H54 (cell line): ENCODE measurements at places on chromosomes 1 and 21.

- no peak for DNase-seq
These were observed 14.0 kb downstream of the AHDC1 start for GRCh38 chr1:27589841-27590426.

DNA sequence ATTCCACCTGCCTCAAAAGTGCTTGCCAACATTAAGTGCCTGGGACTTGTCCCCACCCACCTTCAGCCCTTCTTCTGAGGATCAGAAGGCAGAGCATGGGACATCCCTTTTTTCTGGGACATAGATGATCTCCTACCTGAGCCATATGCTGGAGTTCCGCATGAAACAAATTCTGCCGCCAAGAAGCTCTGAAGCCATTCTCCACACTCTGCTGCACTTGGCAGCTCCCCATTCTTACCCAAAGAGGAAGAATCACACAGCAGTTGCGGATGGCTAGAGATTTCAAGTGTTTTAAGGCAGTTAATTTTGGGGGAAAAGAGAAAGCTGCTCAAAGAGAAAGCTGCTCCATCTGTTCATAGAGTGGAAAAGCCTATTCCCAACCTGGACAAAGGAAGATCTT, 197.3 kb upstream of the COA6 start:
- no peak for DNase-seq

DNA sequence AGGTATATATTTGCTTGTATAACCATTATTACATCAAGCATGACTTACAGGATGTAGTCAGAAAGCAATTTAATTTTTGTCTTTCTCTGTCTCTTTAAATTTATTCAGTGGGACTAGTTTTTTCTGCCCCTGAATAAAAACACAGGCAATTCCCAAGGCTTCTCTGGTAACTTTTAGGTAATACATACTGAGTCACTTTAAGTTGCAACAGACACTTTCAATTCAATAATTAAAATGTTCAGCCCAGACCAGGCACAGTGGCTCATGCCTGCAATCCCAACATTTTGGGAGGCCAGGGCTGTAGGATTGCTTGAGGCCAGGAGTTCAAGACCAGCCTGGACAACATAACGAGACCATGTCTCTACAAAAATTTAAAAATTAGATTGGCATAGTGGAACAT, 12.3 kb downstream of the SLC44A3 start:
- DNase-seq, result no peak

- peak; percentile 52 for DNase-seq
These were observed 1.2 kb downstream of the PABPC4 start for GRCh38 chr1:39575191-39576015.

DNA sequence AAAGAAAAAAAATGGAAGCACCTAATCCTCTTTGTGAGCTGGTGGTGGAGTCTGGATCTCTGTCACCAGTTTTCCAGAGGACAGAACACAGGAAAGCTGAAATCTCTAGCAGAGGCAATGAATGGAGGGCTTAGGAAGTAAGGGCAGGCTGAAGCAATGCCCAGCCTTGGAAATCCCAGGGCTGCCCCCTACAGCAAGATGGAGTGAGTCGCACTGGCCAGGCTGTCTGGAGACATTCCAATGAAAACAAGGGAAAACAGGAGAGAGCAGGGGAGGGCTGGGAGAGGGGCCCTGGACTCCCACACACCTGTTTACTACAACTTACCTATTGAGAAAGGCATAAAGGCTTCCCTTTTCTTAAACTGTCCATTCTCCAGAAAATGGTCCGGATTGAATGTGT, 25.9 kb downstream of the CYP2J2 start:
- no peak for DNase-seq

- DNase-seq, result no peak
These were observed 36.2 kb upstream of the HFM1 start for GRCh38 chr1:91440847-91441246.

DNA sequence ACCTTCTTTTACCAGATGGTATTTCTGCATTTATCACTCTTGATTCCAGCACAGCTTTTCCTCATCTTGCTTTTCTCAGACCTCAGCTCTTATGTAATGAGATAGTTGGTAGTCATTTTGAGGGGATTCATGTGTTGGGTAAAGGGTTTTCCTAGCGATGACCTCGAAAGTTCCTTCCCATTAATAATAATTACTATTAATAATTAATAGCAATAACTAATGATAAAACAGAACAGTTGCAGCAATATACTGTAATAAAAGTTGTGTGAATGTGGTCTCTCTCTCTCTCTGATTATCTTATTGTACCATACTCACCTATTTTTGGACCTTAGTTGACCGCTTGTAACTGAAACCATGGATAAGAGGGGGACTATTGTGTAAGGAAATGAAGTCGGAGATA, 14.2 kb downstream of the CAMTA1 start:
- no peak for DNase-seq

DNA sequence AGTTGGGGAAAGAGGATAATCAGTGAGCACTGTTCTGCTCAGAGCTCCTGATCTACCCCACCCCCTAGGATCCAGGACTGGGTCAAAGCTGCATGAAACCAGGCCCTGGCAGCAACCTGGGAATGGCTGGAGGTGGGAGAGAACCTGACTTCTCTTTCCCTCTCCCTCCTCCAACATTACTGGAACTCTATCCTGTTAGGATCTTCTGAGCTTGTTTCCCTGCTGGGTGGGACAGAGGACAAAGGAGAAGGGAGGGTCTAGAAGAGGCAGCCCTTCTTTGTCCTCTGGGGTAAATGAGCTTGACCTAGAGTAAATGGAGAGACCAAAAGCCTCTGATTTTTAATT, 42.7 kb downstream of the YARS1 start:
- DNase-seq, result no peak

DNA sequence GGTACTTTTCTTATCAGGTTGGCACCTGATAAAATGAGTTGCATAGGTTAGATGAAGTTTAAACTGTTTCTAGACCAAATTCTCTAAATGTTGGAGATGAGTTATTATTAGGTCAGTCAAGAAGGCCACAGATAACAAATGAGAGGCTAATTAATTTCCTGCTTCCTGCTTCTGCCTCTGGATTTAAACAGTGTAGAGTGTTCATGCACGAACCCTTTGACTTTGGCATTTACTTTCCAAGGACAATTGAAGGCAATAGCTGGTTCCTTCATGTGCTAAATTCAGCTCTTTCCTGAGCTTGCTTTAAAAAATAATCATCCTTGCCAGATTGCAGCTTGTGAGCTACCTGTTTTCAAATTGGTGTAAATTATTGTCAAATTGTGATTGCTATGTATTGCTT, 80.6 kb downstream of the RASAL2 start:
- DNase-seq, result no peak

DNA sequence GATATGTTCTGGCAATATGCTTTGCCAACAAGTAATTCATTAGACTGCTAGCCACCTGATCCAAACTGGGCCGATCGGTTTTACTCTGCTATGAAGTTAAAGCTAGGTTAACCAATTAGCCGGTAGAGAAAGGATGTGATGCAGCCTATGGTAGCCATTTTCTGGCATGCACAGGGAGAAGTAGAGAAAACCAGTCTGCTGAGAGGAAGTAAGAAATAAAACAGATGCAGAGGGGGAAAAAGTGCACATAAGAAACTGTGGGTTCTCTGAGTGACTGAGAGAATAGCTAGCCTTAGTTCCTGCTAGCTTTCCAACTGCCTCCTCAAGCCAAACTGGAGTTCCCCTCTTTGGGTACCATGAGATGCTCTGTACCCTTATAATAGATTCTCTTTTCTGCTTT, 52.8 kb downstream of the ARID4B start:
- DNase-seq, result no peak

DNA sequence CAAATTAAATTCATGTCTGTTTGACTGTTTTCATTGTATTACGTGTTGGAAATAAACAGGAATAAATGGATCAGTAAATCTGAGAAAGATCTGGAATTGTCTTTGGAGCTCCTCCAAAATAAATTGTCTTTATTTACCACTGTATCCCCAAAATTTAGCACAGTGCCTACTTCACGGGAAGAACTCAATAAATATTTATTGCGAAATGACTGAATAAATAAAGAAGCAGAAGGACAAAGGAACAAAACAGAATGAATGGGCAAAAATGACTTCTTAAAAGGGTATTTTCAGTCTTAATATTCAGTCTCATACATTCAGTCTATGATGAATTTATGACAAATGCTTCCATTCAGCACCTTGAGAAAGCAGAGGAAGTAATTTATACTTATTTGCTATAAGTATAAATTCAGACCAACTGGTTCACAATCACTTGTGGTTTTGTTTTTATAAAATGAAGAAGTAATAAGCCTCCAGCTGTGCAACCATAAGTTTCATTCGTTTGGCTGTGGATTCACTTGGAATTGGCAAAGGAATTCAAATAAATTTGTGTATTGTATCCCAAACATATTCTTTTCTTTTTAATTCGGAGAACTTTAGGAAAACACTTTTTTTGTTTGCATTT, 19.2 kb upstream of the PRKAA2 start:
- DNase-seq, result no peak

DNA sequence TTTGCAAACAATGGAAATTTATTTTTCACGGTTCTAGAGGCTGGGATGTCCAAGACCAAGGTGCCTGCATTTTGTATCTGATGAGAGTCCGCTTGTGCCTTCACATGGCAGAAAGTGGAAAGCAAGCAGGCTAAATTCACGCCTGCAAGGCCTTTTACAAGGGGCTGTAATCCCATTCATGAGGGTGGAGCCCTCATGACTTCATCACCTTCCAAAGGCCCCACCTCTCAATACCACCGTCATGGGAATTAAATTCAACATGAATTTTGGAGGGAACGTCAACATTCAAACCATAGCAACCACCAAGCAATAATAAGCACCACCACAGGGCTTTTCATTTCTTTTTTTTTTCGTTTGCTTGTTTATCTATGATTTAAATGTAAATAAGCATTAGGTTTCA, 115.3 kb downstream of the C1orf21 start:
- no peak for DNase-seq

DNA sequence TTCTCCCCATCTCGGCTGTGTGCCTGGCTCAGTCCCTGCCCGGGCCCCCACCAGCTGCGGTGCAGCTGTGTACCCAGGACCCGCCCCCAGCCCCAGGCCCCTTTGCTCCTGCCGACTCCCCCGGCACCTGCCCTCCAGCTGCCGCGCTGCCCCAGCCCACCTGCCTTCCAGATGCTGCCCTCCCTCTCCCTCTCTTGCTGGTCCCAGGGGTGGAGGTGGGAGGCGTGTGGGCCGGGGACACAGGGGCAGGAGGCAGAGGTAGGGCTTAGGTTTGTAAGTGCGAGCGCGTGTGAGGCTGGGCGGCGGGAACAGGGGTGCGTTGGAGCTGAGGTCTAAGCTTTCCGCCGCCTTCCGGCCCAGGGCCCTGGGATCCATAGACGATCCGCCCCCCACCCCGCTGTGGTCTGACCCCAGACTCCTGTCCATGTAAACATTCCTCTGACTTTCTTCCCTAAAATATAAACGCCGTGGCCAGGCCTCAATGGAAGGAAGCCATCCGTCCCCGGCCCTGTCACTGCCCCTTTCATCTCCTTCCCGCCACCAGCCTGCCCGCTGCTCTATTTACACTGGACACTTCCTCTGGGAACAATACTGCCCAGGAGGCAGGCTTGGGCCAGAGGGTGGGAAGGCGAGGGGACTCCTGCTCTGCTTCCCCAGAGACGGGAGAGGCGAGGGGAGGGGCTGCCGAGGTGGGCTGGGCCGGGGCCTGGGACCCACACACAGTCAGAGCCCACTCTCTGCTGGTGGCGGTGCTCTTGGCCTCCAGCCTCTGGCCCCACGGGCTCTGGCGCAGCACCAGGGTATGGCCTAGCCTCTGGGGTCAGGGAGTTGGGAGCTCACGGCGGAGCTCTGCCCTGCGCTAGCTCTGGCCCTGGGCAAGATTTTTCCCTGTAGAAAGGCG, 128.3 kb downstream of the CASZ1 start:
- no peak for DNase-seq

GRCh38 chr1:27127419-27127818, 27.5 kb downstream of the SLC9A1 start:
- no peak for DNase-seq

- DNase-seq, result no peak
These were observed 83.2 kb upstream of the HOOK1 start for GRCh38 chr1:59731591-59731990.

DNA sequence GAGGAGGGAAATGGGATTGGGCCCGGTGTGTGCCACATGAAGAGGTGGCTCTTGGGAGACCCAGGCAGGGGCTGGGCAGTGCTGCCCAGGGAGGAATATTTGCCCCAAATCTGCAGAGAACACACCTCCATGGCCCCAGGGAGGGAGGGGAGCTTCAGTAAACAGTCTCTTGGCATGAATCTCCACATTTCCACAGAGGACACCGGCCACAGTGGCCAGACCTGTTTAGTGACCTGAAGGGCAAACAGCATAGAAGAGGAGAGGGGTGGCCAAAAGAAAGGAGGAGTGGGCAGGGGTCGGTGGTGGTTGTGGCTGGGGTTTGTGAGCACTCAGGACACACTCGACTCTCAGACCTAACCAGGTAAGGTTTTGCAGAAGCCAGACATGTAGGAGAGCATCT, 54.0 kb upstream of the IFFO2 start:
- no peak for DNase-seq

GRCh38 chr1:33111965-33112364, 31.0 kb downstream of the AZIN2 start:
- DNase-seq, result no peak

GRCh38 chr1:16144325-16145029, 11.4 kb downstream of the EPHA2 start:
- DNase-seq, result no peak

DNA sequence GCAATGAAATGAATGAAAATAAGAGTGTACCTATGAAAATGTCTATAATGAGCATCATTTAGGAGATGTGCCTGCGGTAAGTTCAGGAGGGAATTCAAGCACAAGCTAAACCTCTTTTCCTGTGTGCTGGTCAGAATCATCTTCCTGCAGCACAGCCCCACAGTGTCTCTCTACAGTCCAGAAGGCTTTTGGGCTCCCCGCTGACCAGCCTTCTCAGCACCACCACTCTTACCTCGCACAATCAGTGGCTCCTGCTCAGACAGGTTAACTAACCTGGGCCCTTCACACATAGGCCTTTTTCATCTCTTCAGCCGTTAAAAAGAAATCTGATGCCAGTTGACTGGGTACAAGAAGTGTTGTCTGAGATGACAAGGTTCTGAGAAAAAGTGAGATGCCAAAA, 57.7 kb downstream of the LRRC8C start:
- no peak for DNase-seq

DNA sequence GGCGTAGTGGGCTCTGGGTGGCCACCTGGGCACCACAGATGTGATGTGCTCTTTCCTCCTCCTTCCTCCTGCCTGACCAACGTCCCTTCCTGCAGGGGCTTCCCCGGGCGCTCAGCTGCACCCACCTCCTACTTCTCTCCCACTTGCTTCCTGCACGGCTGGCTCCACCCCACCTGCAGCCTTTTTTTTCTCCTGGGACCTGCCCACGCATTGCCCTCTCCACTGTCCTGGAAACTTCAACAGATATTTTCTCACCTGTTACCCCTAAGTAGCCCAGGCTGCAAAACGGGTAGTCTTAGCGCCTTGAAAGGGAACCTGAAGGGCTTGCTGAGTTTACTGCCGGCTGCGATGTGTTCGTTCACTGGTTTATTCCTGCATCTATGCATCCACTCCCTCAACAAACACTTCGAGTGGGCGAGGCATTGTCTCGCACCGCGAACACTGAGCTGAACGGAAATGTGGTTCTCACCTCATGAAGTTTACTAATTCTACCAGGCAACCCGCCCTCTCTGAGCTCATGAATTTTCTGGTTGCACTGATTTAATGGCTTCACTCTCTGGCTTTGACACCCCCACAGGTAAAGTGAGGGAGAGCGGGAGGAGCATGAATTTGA, 23.6 kb downstream of the ZBTB18 start:
- no peak for DNase-seq

GRCh38 chr1:44327679-44328491, 27.2 kb downstream of the ERI3 start:
- peak; percentile 92 for DNase-seq

GRCh38 chr1:33132549-33132948, 49.3 kb downstream of the TRIM62 start:
- DNase-seq, result no peak

GRCh38 chr1:35768350-35769187, 1.2 kb downstream of the CLSPN start:
- DNase-seq, result no peak
